ENCODE measurements at places on chromosomes 1 and 21.

GRCh38 chr1:55275151-55275748 is 60.1 kb upstream of the USP24 start:
- DNase-seq: no peak

GRCh38 chr1:38088366-38088765 is 41.8 kb upstream of the POU3F1 start:
- DNase-seq: no peak

- no peak for DNase-seq
Measured at GRCh38 chr1:58437623-58438022, 108.9 kb downstream of the OMA1 start.

DNA sequence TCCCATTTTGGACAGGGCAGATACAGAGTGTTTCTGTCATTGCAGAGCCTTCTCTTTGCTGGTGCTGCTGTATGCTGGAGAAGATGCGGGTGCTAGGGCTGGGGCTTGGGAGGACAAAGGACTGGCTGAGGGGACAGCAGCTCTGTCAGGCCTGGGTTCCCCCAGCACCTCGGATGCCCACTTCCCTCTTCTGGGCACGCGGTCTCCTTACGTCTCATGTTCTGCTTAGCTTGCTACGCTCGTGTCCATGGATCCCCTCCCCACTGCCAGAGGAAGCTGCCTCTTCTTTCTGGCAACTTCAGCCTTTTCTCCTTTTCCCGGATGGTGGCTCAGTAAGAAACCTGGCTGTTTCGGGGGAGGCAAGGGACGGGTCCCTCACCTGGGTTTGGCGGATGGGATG is 75.7 kb downstream of the ARHGEF10L start:
- no peak for DNase-seq

DNA sequence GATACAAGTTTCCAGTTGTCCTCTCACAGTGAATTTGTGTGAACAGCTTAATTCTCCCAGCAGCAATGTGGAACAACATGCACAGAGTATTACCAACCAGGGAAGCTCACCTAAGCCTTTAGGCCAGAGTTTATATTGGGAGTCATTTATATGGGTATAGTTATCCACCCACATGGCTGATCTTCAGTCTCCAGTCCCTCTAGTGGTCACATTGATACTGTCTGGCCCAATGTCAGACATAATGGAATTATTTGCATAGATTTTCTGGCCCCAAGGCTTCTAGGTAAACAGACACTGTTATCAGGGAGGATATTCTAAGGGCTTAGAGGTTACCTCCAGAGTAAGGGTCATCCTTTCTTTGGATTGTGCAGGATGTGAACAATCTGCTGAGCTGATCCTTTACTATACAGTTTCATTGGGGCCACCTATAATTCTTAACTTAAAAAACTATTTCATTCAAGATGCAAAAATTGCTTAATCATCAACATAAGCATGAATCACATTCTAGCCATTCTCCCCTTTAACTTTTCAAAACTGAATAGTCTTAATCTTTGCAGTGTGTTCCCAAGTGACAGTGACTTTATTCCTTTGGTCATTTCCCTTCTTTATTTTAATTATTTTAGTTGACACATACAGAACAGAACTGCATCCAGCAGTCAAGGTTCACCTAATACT is 210.9 kb downstream of the LTN1 start:
- no peak for DNase-seq
